ENCODE measurements at places on chromosomes 2 and 18. TPM values are rescaled to one million over a fixed set of nuclear protein-coding genes. Genes with fewer than 3 reads are reported as not detected.

DNA sequence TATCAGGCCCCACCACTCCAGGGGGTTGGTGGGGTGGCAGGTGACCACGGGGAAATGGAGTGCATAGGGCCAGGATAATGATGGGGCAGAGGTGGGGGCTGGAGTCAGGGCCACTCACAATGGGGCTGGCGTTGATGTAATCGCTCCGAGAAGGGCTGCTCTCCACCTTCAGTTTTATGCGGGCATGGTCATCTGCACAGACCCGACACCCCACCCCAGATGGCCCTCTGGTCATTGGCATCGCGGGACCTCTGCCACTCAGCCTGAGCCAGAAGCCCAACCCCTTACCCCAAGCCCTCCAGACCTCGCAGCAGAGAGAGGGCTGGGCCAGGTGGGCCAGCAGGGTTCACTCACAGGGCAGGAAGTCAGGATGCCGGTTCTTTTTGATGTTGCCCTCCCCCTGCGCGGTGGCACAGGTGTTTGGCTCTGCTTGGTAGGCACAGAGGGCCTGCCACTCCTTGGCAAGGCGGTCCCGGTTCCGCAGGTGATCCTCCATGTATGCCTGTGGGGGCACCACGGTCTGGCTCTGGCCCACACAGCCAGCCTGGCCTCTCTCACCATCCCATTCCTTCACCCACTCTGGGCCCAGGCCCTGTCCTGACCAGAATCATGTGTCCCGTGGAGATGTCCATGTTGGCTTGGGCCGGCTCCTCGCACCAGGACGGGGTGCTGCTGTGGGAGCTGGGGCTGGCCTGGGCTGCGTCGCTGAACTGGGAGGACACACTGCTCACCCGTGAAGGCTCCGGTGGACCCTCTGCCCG, 12.4 kb downstream of the PTPRN start:
- DNase-seq: no peak
- H3K4me1 ChIP-seq: no peaks in the 10 kb centered on the region
- H3K4me3 ChIP-seq: no peak overlapping the region
- no peak overlapping the region for H3K27ac ChIP-seq
- no peaks in the 10 kb centered on the region for H3K27me3 ChIP-seq
- no peaks in the 10 kb centered on the region for H3K36me3 ChIP-seq

Gene ASTL
- not detected for total RNA-seq

DNA sequence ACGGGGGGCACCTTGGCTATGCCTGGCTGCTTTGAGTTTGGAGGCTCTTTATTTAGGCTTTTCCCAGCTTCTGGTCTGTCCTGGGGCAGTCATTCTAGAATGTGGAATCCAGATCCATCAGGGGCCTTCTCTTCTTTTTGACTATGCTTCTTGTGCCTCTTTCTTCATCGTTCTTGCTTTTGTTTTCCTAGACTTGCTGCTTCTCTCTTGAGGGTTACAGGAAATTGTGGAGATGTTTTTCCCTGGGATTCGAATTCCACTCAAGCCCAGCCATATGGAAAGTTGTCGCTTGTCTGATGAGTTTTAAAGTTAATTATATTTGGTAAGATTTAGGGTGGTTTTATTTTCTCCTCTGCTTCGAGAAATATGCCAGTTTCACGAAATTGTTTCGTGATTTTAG, 2.4 kb downstream of the GLI2 start:
- H3K27me3 ChIP-seq: no peaks in the 10 kb centered on the region
- peak overlapping the region; percentile 90 for H3K4me3 ChIP-seq
- DNase-seq: no peak
- H3K36me3 ChIP-seq: no peaks in the 10 kb centered on the region
- peak overlapping the region; percentile 79 for H3K27ac ChIP-seq

Gene NXPH2
- total RNA-seq: not detected

GRCh38 chr2:232588680-232589585, 38.4 kb downstream of the EIF4E2 start:
- H3K4me1 ChIP-seq: peaks cover 18% of the 10 kb centered on the region
- no peaks in the 10 kb centered on the region for H3K36me3 ChIP-seq
- H3K27me3 ChIP-seq: no peaks in the 10 kb centered on the region
- DNase-seq: peak; percentile 92
- H3K27ac ChIP-seq: peak overlapping the region; percentile 59
- H3K4me3 ChIP-seq: no peak overlapping the region

DNA sequence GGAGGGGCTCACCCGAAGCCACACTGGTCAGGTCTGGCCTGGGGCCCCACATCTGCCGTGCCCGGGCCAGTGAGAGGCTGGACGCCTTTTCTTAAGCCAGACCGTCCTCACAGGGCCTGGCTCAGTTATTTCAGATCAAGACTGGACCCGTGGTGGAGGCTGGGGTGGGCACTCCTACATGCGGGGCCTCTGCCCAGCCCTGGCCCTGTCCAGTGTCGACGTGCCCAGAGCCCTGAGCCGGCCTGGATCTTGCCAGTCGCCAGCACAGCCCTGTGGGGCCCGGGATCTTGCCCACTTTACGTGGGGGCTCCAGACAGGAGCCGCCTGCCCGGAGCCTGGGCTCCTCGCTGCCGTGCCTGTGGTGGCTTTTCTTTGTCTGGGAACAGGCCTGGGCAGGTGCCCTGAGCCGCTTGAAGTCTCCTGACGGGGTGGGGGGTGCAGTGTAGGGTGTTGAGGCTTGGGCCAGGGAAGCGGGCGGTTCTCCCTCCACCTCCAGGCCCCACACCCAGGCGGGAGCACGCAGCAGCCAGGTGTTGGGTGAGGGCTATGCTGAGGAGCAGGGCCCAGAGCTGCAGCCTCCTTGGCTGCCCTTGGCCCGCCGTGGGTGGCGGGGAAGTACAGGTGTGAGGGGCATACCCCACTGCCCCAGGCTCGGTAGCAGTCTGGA, 6.0 kb downstream of the GPC1 start:
- no peaks in the 10 kb centered on the region for H3K36me3 ChIP-seq
- H3K27ac ChIP-seq: no peak overlapping the region
- H3K27me3 ChIP-seq: no peaks in the 10 kb centered on the region
- H3K4me3 ChIP-seq: no peak overlapping the region
- H3K4me1 ChIP-seq: no peaks in the 10 kb centered on the region

DNA sequence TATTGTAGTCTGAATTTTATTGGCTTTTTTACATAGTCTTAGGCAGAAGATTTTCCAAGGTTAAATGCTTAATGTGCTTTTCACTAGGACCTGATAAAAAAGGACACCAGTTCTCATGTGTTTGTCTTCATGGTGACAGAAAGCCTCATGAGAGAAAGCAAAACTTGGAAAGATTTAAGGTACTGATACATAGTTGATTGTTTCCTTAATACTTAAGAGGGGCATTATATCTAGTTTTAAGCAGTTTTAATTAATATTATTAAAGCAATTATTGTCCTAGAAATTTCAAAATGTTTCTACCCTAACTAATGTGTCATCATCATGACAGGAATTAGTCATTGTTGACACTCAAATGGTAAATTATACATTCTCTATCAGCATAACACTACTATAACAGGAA, 35.3 kb downstream of the DDX1 start:
- no peaks in the 10 kb centered on the region for H3K27me3 ChIP-seq

Gene SERPINB10
- total RNA-seq: not detected

Gene MAPRE3
- total RNA-seq: 7.9 TPM

DNA sequence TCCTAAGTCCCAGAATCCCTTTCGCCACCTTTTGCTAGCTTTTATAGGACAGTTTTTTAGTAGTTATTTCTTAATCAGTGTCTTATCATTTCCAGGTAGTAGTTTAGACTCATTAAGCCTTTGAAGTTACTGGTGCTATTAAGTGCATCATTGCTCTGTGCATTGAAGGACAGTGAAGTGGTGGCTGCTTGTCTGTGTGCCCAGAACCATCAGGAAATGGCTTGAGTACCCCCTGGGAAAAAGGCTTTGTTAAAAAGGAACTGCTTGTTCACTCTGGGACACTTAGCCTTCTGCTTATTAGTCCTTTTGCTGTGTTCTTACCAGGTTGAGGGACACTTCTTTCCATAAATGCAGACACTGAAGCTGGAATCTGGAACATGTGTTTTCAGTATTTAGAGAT, 30.0 kb downstream of the DTNA start:
- no peak overlapping the region for H3K4me3 ChIP-seq
- no peak overlapping the region for H3K27ac ChIP-seq
- peaks cover 6% of the 10 kb centered on the region for H3K4me1 ChIP-seq
- no peaks in the 10 kb centered on the region for H3K36me3 ChIP-seq
- DNase-seq: no peak

Gene TUBB8B
- total RNA-seq: not detected

DNA sequence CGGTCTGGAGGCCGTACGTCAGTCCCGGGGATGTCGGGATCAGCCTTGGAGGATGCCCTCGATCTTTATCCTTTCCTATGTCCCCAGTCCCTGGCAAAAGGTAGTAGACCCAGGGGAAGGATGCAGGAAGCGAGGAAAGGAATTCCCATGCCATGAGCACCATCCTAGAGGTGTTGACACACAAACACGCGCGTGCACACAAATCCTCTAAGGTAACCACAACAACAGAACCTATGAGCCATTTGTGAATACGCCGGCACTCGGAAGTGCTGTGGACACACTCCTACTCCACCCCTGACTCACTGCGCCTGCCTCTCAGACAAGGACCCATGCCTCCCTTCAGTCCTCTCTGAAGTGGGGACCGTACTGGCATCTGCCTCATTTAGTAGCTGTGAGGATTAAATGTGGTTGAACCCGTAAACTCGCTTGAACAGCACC, 11.3 kb upstream of the MLPH start:
- H3K4me1 ChIP-seq: peaks cover 21% of the 10 kb centered on the region
- H3K4me3 ChIP-seq: peak overlapping the region; percentile 73
- H3K36me3 ChIP-seq: no peaks in the 10 kb centered on the region
- DNase-seq: peak; percentile 92
